ENCODE measurements at places on chromosomes 2 and 18. TPM values are rescaled to one million over a fixed set of nuclear protein-coding genes. Genes with fewer than 3 reads are reported as not detected.

The SERPINB10 gene
- 0.11 TPM for polyA plus RNA-seq

DNA sequence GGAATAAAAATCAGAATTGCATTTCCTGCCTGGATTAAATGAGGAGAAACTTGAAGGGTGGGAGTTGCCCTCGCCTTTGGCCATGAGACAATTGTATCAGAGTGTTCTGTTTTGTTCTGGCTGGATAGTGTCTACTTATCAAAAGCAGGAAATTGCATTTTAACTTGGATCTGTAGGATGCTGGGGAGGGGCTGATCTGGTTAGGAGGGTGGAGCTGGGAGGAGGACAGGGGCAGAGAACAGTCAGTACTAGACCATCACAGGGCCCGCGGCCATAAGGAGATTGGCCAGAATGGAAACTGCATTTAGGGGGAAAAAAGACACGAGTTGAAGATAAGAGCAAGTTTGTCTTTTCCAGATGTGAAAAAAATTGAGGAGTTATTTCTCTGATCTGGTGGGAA is 199.1 kb upstream of the POU3F3 start:
- DNase-seq, result no peak

- peak; percentile 15 for DNase-seq
These were observed 170.6 kb downstream of the DNAH6 start for GRCh38 chr2:84686783-84687476.

The CNDP1 gene
- polyA plus RNA-seq, result 1.2 TPM

GRCh38 chr18:811892-812375 is at the start of gene YES1:
TSS of gene YES1 (minus strand) at chr18:812242. CDS start at chr18:756827, 55,415 bp downstream.
- no peak for DNase-seq

The IL18RAP gene
- 0.48 TPM for polyA plus RNA-seq

The LIMS4 gene
- polyA plus RNA-seq, result 1.3 TPM

The RBKS gene
- polyA plus RNA-seq, result 7.5 TPM

DNA sequence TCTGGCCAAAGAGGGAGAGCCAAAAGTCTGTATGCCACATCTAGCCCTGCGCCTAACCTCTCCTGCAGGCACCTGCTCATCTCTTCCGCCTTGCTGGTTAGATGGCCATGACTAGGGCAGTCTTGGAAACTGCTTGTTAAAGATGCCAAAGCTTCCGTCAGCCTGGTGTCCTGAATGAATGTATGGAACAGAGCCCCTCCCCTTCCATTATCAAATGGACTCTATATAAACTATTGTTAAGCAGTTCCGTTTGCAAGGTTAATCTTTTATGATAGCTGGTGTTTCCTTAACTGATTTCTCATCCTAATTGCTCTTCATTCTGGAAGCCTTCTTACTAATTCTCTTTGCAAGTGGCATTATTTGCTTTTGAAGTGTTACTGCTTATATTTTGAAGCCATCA is 87.1 kb downstream of the ATP9B start:
- no peak for DNase-seq

- no peak for DNase-seq
These were observed 450.4 kb downstream of the GALR1 start for GRCh38 chr18:77700051-77700450.

DNA sequence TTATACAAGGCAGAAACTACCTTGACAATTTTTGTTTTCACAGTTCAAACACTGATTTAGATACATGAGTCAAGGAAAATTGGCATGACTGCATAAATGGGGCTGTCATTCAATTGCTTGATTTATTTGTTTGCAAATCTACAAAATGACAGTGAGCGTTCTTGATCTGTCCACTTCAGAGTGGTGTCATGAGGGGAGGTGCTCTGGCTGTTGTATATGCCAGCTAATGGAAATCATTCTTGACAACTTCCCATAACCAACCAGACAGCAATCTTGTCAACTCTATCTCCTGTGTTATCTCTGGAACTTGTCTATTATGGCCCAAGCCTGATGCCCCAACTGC is 120.6 kb upstream of the UGP2 start:
- no peak for DNase-seq

DNA sequence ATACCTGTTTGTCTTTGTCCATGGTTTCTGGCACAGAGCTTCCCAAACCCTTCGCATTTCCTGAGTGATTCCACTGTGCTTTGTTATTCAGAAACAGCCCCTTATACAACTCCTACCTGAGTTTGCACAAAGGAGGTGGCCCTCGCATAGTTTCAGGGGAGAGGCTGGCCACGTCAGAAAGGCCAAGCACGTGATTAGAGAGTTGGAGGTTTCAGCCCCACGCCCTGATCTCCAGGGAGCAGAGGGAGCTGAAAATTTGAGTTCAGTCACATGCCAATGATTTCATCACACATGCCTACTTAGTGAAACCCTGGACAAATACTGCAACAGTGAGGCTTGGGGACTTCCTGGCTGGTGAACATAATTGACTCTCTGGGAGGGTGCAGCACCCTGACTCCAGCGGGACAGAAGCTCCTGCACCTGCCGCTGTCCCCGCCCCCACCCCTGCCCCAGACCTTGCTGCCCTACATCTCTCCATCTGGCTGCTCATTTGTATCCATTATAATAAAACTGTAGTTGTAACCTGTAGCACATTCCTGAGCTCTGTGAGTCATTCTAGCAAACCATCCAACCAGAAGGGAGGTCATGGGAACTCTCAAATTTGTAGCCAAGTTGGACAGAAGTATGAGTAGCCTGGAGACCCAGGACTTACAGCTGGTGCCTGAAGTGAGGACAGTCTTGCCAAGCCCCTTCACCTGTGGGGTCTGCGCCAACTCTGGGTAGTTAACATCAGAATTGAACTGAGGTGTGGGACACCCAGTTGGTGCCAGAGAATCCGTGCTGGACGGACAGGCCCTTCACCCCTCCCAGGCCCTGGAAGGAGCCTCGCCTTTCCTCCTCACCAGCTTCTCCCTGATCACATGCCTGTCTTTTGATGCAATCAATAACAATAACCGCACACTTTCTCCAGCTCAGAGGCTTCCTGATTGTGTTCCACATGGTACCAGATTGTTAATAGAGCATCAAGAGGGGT is 224.3 kb downstream of the ANAPC1 start:
- DNase-seq, result peak; percentile 74

The DSG1 gene
- 0.03 TPM for polyA plus RNA-seq

DNA sequence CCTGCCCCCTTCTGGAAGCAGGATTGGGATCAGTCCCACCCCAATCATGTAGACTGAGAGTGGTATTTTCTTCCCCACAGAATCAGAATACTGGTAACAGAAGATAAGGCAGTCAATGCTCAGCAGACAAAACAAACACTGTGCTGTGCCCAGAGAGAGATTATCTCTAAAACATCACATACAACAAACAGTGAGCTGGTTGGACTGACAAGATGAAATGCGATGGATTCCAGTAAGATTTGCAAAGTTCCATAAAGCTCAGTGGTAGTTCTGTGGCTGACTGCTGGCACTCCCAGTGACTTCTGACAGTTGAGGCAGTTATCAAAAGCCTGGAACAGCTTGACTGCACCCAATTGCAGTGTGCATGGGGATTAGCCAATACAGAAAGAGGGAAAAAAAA is 311.5 kb upstream of the MGAT5 start:
- no peak for DNase-seq

GRCh38 chr2:31312898-31313297 is 78.9 kb downstream of the EHD3 start:
- DNase-seq, result no peak

- no peak for DNase-seq
These were observed 739.4 kb upstream of the RAB6C start for GRCh38 chr2:129240061-129240460.

DNA sequence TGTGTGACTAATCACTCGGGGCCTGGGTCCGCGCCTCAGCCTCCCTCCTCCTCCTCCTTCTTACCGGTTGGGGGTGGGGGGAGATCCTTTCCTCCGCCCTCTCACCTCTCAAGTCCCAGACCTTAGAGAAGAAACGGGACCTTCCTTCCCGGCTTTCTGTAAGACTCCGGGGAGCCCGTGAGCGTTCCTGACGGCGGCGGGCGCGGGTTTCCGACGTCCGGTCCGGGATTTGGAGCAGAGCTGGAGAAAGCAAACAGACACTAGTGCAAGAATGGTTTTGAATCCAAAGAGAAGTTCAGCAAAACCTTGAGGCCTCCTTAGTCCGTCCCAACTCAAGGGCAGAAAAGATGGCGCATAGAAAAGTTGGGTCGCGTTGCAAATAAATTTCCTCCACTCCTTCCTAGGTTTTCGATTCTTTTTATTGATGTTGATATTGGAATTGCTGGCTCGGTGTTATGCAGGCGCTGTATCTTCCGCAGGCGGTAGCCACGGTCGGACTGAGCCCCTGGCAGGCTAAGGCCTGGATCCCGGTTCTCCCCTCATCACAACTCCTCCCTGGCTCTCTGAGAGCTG is 2.0 kb downstream of the DLX1 start:
- no peak for DNase-seq

The RAD51AP2 gene
- polyA plus RNA-seq, result 0.23 TPM

DNA sequence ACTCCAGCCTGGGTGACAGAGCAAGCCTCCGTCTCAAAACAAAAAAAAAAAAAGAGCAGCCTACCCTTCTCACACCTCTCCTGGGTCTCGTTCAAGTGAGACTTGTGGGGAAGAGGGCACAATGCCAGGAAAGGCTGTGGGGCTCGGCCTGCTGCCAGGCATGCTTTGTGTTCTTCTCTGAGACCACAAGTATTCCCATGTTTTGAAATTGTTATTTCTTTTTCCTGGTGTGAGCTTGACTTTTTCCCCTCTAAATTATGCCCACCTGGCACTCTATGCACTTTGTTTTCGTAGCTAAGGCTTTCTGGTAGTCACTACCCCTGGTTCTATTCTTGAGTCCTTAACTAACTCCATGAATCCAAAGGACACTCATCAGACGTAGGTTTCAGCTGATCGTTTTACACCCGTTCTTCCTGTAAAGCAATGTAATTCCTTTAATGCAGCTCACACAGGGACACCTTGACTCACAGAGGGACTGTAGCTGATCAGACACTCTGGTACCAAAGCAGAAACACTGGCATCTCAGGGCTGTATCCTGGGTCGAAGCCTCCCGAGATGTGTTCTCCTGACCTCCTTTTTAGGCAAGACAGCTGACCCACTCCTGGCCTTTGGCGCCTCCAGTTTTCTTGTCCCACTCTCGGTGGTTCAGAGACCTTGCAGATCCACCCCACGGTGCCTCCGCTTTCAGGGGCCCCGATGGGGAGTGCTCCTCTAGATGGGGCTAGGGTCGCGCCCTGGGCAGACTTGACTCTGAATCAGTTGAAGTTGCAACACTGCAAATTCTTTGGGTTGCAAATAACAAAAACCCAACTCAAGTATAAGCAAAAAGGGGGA is 193.3 kb upstream of the AGAP1 start:
- no peak for DNase-seq

The CHST9 gene
- 3.8 TPM for polyA plus RNA-seq

The SOS1 gene
- polyA plus RNA-seq, result 61.8 TPM

The C2orf72 gene
- polyA plus RNA-seq, result 3.3 TPM

DNA sequence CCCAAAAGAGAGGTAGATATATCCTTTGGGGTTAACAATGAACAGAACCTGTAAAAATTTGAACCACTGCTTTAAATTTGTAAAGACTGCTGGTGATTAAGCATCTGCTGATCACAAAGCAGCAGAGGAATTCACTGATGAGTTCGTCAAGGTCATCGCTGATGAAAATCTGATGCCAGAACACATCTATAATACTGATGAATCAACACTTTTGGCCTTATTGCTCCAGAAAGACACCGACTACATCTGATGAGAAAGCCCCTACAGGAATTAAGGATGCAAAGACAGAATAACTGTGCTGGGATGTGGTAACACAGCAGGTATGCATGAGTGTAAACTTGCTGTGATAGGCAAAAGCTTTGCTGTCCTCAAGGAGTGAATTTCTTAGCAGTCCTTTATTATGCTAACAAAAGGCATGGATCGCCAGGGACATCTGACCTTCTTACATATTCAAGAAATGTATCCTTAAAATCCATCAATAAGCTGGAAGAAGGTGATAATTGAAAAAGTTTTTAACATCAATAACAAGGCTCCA is 30.5 kb upstream of the SGPP2 start:
- DNase-seq, result no peak

The PDE1A gene
- polyA plus RNA-seq, result 18.5 TPM

- DNase-seq, result no peak
These were observed 2.1 kb downstream of the ANKMY1 start for GRCh38 chr2:240555541-240556250.

GRCh38 chr18:37604032-37604431 is 38.4 kb upstream of the CELF4 start:
- DNase-seq, result no peak

The HOXD3 gene
- polyA plus RNA-seq, result 30.3 TPM

- no peak for DNase-seq
These were observed 466.3 kb downstream of the THSD7B start for GRCh38 chr2:137231628-137232027.

The CHRNG gene
- polyA plus RNA-seq, result 1.6 TPM

The CCDC121 gene
- polyA plus RNA-seq, result 10.6 TPM

The C2orf15 gene
- polyA plus RNA-seq, result 13.7 TPM

DNA sequence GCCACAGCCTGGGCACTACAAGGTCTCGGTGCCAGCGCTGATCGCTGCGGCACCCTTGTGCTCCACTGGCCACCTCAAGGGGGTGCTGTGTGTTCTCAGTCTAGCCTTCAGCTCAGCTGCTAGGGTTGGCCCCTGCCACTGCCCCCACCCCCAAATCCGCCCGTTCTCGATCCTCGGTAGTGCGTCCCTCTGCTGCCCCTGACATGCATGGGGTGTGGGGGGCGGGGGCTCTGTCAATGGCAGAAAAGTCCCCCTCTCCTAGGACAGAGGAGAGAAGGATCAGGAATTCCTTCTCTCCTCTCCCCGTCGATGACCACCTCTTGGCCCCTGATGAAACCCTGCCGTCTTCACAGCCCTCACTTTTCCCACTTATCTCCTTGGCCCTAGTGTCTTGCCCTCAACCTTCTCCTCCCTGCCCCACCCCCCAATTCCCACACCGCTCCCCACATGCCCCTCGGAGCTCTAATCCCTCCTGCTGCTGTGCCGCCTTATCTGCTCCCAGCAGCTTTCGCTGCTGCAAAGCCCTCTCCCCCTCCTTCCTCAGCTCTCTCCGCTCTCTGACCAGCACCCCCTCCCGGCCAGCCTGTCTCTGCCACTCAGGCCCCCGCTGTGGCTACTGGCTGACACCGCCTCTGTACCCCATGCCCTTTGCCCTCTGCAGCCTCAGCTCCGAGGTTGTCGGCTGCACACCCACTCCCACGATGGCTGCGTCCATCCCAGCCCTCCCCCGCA is 4.3 kb upstream of the ASIC4 start:
- no peak for DNase-seq

DNA sequence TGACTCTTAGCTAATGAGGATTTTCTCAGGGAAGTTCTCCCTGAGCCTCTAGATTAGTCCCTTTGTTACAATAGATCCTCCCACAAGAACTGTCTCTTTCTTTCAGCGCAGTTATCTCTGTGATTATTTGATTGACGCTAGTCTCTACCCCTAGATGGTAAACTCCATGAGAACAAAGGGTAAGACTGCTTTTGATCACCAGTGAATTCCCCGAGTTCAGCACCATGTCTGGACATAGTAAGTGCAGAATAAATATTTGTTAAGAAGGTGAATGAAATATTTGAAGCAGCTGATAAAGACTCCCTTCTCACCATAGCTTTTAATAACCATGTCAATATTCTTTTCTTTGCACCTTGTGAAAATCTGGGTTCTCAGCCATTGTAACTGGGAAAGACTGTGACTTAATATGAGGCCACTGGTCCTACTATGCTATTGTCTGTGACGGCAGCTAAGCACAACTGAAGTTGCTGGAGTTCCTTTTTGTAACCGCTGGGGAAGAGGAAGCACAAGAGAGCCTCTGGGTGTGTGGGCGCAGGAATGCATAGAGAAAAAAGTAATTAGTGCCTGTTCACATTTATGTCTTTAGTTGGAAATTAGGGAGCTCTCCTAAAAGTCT is 214.7 kb downstream of the TGIF1 start:
- no peak for DNase-seq

GRCh38 chr2:84078471-84078870 is 380.6 kb downstream of the SUCLG1 start:
- no peak for DNase-seq

GRCh38 chr18:24459772-24460171 is 665 bp upstream of the HRH4 start:
- no peak for DNase-seq

All from renal cortex interstitium (tissue), 15 donors.